8988T (cell line): ENCODE measurements at places on chromosomes 12 and 14.

- no peak for DNase-seq
These were observed at the start of gene CNTN1 for GRCh38 chr12:40691913-40692764. Gene CNTN1, plus strand, starts transcription at chr12:40692439.

GRCh38 chr12:49055978-49056754 lies 4.4 kb downstream of the KMT2D start:
- peak; percentile 84 for DNase-seq

DNA sequence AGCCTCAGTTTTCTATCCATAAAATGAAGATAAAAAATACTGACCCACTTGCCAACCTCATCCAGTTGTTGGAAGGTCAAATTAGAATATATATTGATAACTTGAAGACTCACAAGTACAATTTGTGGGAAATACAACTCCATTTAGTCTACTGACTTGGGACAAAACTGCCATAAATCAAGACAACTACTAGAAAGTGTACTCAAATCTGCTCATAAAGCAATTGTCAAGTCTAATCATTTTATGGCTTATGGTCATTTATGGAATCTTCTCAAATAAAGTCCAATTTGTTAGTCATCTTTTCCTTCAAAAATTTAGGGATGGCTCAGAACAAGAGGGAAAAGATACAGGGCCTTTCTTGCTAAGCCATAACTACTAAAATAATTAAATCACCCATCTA lies 7.0 kb downstream of the BTG1 start:
- DNase-seq = no peak

DNA sequence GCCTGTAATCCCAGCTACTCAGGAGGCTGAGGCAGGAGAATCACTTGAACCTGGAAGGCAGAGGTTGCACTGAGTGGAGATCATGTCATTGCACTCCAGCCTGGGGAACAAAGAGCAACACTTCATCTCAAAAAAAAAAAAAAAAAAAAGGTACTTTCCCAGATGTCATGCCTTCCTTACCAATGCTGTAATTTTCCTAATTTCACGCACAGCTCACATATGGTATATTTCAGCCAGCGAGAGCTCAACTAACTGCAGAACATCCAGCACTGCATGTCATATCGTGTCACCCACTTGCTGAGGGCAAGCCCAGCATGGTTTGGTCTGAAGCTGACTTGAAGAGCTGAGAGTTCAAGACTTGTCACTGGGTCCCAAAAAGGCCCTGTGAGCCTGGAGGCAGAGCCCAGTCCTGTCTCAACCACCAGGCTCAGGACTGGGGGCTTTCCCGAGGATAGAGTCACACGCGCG lies 29.0 kb downstream of the NFKBIA start:
- DNase-seq = no peak

DNA sequence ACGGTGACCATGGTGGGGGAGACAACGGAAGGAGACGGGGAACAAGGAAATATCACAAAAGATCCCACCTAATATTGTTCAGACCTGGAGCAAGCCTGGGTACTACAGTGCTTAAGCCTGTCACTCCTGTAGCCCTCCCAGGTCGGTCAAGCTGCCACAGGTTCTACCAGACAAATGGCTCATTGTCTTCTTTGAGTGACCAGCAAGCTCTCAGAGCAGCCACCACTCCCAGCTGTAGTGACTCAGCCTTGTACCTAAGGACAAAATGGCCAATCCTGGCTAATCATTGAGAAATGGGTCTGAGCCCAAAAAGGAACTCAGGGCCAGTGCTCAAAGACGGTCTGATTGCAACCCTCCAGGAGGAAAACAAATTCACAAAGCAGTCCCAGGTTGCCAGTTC lies 238.4 kb upstream of the NOS1 start:
- no peak for DNase-seq

- DNase-seq = peak; percentile 40
These were observed 17.1 kb upstream of the OR10P1 start for GRCh38 chr12:55619354-55620138.

GRCh38 chr14:68587931-68588330 lies 204.9 kb downstream of the ZFP36L1 start:
- DNase-seq = no peak

DNA sequence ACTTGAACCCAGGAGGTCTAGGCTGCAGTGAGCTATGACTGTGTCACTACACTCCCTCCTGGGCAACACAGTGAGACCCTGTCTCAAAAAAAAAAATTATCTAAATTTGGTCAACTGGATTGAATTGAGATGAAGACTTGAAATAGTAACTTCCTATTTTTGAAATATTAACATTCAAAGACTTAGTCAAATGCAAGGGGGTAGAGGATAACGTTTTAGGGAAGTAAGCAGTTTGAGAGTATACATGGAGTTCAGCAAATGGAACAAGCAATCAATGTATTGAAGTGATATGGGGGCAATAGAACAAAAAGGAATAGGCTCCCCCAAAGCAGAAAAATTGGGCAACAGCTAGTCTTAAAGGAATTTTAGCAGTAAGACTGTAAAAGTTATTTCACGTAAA lies 4.6 kb upstream of the MFAP5 start:
- no peak for DNase-seq

GRCh38 chr12:88472775-88473174 lies 107.5 kb downstream of the KITLG start:
- DNase-seq = no peak

- no peak for DNase-seq
These were observed 74.3 kb downstream of the EMP1 start for GRCh38 chr12:13270817-13271216.

DNA sequence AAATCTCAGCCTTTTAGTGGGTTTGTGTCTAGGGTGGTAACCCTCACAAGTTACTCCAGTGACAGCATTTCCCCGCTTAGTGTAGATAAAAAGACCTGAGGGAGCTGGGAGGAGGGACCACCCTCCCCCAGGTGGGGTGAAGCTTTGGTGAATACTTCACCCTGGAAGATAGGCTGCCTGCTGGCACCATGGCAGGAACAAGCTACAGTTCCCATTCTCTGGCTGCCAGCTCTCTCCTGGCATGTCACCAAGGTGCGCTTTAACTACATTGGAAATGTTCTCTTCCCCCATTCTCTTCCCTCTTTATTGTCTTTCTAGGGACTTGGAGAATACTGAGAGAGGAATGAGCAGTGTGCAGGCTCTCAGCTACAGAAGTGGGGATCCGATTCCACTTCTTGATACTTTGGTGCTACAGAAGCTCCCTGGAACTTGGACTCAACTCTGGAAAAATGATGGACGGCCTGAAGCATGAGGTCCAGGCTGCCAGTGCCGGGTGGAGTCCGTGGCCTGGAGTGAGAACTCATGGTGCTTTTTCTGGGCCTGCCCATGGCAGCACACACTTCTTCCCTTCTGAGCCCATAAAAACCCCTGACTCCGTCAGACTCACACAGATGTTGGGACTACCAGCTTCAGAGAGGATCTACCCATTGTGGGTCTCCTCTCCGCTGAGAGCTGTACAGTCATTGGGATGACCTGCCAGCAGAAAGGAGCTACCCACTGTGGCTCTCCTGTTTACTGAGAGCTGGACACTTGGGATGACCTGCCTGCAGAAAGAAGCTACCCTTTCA lies 198.0 kb downstream of the ADGRD1 start:
- no peak for DNase-seq
